Dermis blood vessel endothelial cell (primary cell): ENCODE measurements at places on chromosomes 5 and 9. TPM values are rescaled to one million over a fixed set of nuclear protein-coding genes. Genes with fewer than 3 reads are reported as not detected.

The TSSK1B gene
- total RNA-seq, result not detected in 2 replicates

The RAI14 gene
- total RNA-seq, result 204 and 257 TPM in 2 replicates

The AHRR gene
- 7.4 and 13.4 TPM in 2 replicates for total RNA-seq

The TMEM252 gene
- total RNA-seq, result 0.51 TPM in 1 of 2 replicates, not detected in the other

The RASEF gene
- total RNA-seq, result 0.05 and 0.17 TPM in 2 replicates

The OLFM1 gene
- 6.5 and 17.2 TPM in 2 replicates for total RNA-seq
